ENCODE measurements at places on chromosomes 2 and 18. TPM values are rescaled to one million over a fixed set of nuclear protein-coding genes. Genes with fewer than 3 reads are reported as not detected.

- H3K27ac ChIP-seq: no peak overlapping the region
These were observed 33.0 kb downstream of the SLC1A4 start for GRCh38 chr2:65022189-65022588.

DNA sequence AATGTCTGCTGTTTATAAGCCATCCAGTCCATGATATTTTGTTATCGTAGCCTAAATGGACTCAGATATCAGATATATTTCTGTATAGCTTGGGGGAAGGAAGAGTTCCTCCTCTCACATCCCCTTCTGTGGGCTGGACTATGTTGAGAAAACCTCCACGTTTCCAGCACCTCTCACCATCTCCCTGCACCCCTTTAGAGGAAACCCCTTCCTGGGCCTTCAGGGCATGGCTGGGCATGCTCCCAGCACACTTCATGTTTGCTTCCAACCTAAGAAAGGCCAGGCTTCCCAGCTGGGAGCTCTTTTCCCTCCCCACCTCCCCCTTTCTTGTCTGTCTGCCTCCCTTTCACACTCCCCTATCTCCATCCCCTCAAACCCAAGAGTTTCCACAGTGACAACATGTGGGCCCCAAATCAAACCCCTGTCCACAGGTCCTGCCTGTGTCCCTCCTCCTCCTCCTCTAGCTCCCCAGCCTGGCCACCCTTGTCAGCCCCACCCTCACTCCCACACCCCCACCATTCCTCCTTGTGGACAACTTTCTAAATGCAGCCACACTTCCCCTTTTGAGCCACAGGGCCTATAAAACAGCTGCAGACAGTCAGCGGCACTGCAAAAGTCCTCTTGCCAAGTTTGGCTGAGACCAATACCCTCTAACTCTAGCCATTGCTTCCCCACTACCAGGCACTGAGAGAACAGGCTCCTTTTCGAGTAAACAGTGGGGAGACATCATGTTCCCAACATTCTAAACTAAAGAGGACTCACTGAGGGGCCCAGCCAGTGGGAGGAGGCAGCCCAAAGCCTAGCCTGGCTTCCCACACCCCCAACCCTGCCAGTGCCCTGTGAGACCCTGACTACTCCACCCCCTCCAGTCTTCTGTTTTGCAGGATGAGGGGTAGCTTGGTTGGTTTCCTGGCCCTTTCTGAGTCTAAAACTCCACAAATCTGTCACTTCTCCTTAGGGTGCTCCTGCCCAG, 120.5 kb downstream of the ZFP36L2 start:
- H3K4me1 ChIP-seq: peaks cover 87% of the 10 kb centered on the region
- peaks cover 3% of the 10 kb centered on the region for H3K36me3 ChIP-seq
- H3K4me3 ChIP-seq: peak overlapping the region; percentile 51
- peak overlapping the region; percentile 84 for H3K27ac ChIP-seq
- DNase-seq: no peak

GRCh38 chr2:124026503-124026902, 1.4 kb downstream of the CNTNAP5 start:
- H3K4me3 ChIP-seq: peak overlapping the region; percentile 44
- H3K36me3 ChIP-seq: no peaks in the 10 kb centered on the region
- no peak for DNase-seq
- H3K4me1 ChIP-seq: peaks cover 19% of the 10 kb centered on the region
- peaks cover 64% of the 10 kb centered on the region for H3K27me3 ChIP-seq

DNA sequence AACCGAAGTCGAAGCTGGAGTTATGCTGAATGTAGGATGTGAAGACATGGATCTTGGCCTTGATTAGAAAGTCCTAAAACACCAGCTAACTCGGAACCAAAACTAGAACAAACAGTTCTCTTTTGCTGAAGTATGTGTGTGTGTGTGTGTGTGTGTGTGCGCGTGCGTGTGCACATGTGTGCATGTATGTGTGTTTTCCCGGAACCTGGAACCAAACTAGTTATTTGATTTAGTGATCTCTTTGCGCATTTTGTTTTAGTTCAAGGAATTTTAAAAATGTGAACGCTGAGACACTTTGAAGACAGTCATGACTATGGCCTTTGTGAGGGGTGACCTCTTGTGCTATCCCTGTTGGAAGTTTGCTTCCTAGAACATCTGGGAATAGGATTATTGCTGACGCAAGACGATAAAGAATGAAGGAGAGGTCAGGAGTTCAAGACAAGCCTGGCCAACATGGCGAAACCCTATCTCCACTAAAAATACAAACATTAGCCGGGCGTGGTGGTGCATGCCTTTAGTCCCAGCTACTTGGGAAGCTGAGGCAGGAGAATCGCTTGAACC, 23.8 kb downstream of the FHL2 start:
- no peak overlapping the region for H3K27ac ChIP-seq
- H3K4me3 ChIP-seq: no peak overlapping the region
- no peaks in the 10 kb centered on the region for H3K27me3 ChIP-seq
- H3K4me1 ChIP-seq: peaks cover 22% of the 10 kb centered on the region
- no peak for DNase-seq

GRCh38 chr2:60633615-60634014, 80.2 kb upstream of the BCL11A start:
- H3K36me3 ChIP-seq: no peaks in the 10 kb centered on the region
- peaks cover 11% of the 10 kb centered on the region for H3K27me3 ChIP-seq
- H3K4me1 ChIP-seq: no peaks in the 10 kb centered on the region
- DNase-seq: no peak
- no peak overlapping the region for H3K27ac ChIP-seq
- H3K4me3 ChIP-seq: no peak overlapping the region

GRCh38 chr2:1236606-1237005, 176.7 kb upstream of the TPO start:
- H3K36me3 ChIP-seq: no peaks in the 10 kb centered on the region
- no peaks in the 10 kb centered on the region for H3K27me3 ChIP-seq
- H3K27ac ChIP-seq: no peak overlapping the region
- H3K4me3 ChIP-seq: no peak overlapping the region
- H3K4me1 ChIP-seq: no peaks in the 10 kb centered on the region

- peaks cover 2% of the 10 kb centered on the region for H3K27me3 ChIP-seq
- no peaks in the 10 kb centered on the region for H3K4me1 ChIP-seq
- H3K4me3 ChIP-seq: no peak overlapping the region
- no peak for DNase-seq
- no peak overlapping the region for H3K27ac ChIP-seq
- no peaks in the 10 kb centered on the region for H3K36me3 ChIP-seq
These were observed 290.7 kb downstream of the CYP26B1 start for GRCh38 chr2:71856773-71857525.

GRCh38 chr2:229610333-229610732, 104.0 kb downstream of the DNER start:
- no peak overlapping the region for H3K27ac ChIP-seq
- no peaks in the 10 kb centered on the region for H3K4me1 ChIP-seq
- no peaks in the 10 kb centered on the region for H3K27me3 ChIP-seq
- H3K36me3 ChIP-seq: no peaks in the 10 kb centered on the region
- H3K4me3 ChIP-seq: no peak overlapping the region

GRCh38 chr2:51722311-51722710, 690.4 kb upstream of the NRXN1 start:
- H3K36me3 ChIP-seq: no peaks in the 10 kb centered on the region
- no peaks in the 10 kb centered on the region for H3K27me3 ChIP-seq
- no peak overlapping the region for H3K4me3 ChIP-seq
- no peaks in the 10 kb centered on the region for H3K4me1 ChIP-seq
- H3K27ac ChIP-seq: no peak overlapping the region
- no peak for DNase-seq

DNA sequence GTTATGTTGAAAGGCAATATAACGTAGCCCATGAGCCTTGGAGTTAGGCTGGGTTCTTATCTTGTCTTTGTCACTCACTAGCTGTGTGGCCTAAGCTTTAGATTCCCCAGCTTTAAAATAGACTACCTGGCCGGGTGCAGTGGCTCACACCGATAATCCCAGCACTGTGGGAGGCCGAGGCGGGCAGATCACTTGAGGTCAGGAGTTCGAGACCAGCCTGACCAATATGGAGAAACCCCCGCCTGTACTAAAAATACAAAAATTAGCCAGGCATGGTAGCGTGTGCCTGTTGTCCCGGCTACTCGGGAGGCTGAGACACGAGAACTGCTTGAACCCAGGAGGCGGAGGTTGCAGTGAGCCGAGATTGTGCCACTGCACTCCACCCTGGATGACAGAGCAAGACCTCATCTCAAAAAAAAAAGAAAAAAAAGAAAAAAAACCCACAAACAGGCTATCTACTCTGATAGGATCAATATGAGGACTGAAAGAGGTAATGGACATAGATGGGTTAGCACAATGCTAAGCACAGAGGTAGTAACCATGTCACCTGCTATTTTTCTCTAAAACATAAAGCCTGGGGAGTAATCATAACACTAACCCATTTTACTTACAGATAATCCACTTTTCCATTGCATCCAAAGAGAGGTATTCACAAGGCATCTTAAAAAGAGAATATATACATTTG, 43.9 kb downstream of the NCKAP1 start:
- H3K27me3 ChIP-seq: no peaks in the 10 kb centered on the region
- H3K36me3 ChIP-seq: peaks cover 39% of the 10 kb centered on the region
- H3K4me1 ChIP-seq: no peaks in the 10 kb centered on the region

- peak; percentile 30 for DNase-seq
- peaks cover 8% of the 10 kb centered on the region for H3K4me1 ChIP-seq
- H3K27ac ChIP-seq: no peak overlapping the region
- H3K4me3 ChIP-seq: no peak overlapping the region
- no peaks in the 10 kb centered on the region for H3K36me3 ChIP-seq
These were observed 5.5 kb downstream of the NHEJ1 start for GRCh38 chr2:219155054-219155644.

- H3K4me1 ChIP-seq: peaks cover 10% of the 10 kb centered on the region
- H3K4me3 ChIP-seq: no peak overlapping the region
- H3K36me3 ChIP-seq: peaks cover 2% of the 10 kb centered on the region
- peak; percentile 26 for DNase-seq
- H3K27ac ChIP-seq: no peak overlapping the region
- no peaks in the 10 kb centered on the region for H3K27me3 ChIP-seq
These were observed 45.6 kb downstream of the ZNF519 start for GRCh38 chr18:14086458-14087231.

DNA sequence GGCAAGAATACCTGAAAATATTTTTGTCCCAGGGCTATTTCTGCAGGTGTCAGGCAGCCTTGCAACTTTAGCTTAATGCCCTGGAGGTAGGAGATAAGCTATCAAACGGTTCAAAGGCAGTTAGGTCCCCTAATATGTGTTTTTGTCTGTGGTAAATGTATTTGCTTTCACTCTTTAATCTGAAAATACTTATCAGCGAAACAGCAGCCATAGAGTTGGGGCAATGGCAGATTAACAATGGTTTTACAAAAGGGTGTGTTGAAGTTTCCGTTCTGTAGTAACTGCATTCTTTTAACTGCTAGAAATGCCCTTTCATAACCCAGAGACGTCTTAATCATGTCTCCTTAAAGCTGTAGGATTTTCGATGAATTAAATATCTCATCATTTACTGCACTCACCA, 265.0 kb upstream of the TRIB2 start:
- DNase-seq: no peak
- H3K36me3 ChIP-seq: no peaks in the 10 kb centered on the region
- no peaks in the 10 kb centered on the region for H3K4me1 ChIP-seq
- no peak overlapping the region for H3K27ac ChIP-seq

DNA sequence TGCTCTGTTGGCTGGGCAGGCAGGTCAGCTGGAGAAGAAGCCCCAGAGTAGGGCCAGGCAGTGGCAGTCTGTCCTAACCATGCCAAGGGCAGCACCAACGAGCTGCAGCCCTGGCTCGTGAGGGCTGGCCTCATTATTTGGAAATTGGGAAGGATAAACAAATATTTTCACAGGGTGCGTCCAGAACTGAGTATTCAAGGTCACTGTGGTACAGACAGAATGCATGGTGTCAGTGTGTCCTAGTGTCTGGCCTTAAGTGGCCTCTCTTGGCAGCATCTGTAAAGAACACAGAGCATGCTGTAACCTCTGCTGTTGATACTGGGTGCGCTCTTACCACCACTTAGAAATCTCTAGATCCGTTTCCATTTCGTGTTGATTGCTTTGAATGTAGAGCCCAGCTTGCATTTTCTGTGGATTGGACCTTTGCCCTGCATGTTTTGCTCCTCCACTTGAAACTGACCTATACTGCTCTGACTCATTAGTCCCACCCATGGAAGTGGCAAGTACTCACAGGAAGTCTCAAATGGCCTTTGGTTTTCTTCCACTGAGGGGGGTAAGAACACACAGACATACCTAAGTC, 88.2 kb downstream of the GREB1L start:
- H3K27ac ChIP-seq: peak overlapping the region; percentile 59
- no peaks in the 10 kb centered on the region for H3K27me3 ChIP-seq
- peaks cover 56% of the 10 kb centered on the region for H3K4me1 ChIP-seq

- no peaks in the 10 kb centered on the region for H3K4me1 ChIP-seq
- no peak overlapping the region for H3K4me3 ChIP-seq
- DNase-seq: no peak
- H3K27ac ChIP-seq: no peak overlapping the region
These were observed 43.0 kb upstream of the FAHD2A start for GRCh38 chr2:95359501-95359930.

DNA sequence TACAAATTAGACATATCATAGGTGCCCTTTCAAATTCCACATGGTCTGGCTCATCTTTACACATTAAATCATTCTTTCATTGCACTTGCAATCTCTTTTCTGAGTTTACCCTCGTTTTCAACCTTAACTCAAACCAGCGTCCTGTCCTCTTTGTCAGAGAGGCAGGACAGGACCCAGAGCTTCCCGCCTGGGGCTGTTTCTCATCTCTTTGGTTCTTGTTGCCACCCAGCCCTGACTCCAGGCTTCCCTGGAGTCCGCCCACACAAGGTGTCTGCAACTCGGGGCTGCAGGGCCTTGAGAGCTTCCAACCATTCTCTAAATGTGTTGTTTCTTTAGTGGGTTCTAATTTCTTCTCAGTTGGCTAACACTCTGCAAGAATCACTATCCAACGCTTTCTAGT, 24.4 kb downstream of the RBMS1 start:
- no peaks in the 10 kb centered on the region for H3K27me3 ChIP-seq
- no peak for DNase-seq
- H3K27ac ChIP-seq: no peak overlapping the region
- no peak overlapping the region for H3K4me3 ChIP-seq
- H3K36me3 ChIP-seq: no peaks in the 10 kb centered on the region

GRCh38 chr2:41101281-41101680, 649.4 kb upstream of the SLC8A1 start:
- no peaks in the 10 kb centered on the region for H3K4me1 ChIP-seq
- no peaks in the 10 kb centered on the region for H3K36me3 ChIP-seq
- H3K27me3 ChIP-seq: no peaks in the 10 kb centered on the region
- no peak overlapping the region for H3K4me3 ChIP-seq

TMEM200C gene
- 26.1 TPM for total RNA-seq

SERPINB11 gene
- not detected for total RNA-seq

STAT4 gene
- 1.0 TPM for total RNA-seq

IL36G gene
- not detected for total RNA-seq

ARHGAP25 gene
- total RNA-seq: 3.0 TPM

NPHP1 gene
- 8.5 TPM for total RNA-seq

CNTNAP5 gene
- 1.1 TPM for total RNA-seq

BOLL gene
- not detected for total RNA-seq
